ELR (cell line): ENCODE measurements at places on chromosomes 11 and 22.

DNA sequence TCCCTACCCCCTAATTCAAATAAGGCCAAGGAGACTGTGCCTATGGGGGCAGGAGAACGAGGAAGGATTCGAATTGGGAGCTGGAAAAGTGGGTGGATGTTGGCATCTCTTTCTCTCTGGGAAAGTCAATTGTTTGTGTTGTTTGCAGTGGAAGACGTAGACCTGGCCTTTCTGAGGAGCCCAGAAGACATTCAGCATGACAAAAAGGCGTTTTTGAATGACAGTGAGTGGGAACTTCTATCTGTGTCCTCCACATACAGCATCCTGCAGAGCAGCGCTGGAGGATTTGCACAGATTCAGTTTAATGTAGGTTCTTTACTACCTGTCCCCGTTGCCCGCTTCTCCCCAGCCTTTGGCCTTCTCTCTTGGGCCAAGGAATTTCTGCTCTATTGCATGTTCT, 28.2 kb downstream of the HTR3B start:
- no peak for DNase-seq

GRCh38 chr11:117371453-117371852, 43.8 kb downstream of the CEP164 start:
- DNase-seq: no peak

DNA sequence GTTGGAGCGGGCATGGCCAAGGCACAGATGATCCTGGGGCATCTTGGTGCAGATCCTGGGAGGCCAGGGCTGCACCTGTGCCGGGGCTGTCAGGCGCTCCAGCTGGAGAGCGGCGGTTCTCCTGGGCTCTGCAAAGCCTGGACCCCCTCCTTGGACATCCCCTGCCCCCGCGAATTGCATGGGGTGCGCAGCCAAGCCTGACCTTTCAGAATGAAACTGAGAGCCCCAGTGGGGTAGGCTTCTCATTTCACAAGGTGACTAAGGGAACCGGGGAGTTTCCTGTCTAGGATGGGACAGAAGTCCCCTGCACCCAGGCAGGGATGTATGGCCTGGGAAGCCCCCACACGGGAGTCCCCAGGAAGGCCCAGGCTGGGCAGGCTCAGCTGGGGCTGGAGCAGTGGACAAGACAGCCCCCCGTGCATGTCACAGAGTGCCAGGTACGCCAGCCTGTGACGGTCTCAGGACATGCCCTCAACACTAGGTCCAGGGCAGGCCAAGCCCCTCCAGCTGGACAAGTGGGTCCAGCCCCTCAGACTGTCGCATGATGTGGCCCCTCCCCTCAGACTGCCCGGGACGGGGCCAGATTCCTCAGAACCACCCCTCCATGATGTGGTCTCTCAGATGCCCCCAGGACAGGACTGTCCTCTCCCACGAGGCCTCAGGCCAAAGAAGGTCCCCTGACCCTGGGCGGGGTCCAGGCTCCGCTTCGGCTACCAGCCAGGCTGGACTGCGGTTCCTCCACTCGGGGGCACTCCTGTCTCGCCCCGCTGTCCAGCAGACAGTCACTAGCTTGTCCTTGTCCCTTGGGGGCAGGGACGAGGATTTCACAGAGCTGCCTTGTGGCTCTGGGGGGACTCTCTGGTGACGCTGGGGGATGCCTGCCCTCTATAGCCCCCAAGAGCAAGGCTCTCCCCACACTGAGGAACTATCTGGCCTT, 2.3 kb downstream of the LSP1 start:
- no peak for DNase-seq

- no peak for DNase-seq
Measured at GRCh38 chr11:32918427-32918826, 25.8 kb downstream of the QSER1 start.

GRCh38 chr11:133697603-133698180, 147.6 kb downstream of the SPATA19 start:
- no peak for DNase-seq

- DNase-seq: no peak
Measured at GRCh38 chr11:48034926-48035871, 54.8 kb downstream of the PTPRJ start.

- DNase-seq: no peak
Measured at GRCh38 chr11:42237701-42238235, 778.3 kb upstream of the LRRC4C start.

- no peak for DNase-seq
Measured at GRCh38 chr11:61147271-61147670, 14.0 kb downstream of the VPS37C start.

DNA sequence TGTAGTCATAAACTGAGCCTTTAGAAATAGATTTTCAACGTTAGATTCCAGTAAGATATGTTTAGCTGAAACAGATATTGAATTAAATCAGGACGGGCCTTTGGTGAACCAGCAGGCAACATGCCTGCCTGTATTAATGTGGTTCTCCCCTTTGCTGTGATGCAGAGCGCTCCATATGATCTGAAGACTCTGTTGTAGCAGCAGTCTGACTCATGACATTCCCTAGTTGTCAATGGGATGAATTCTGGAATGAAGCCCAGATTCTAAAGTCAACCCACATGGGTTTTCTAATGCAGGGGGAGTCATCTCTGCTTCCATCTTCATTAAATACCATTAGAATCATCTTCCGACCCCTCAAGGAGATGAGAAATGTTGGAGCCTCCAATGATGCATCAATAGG, 864.5 kb downstream of the NTM start:
- peak; percentile 89 for DNase-seq

- DNase-seq: no peak
Measured at GRCh38 chr22:19607192-19608002, 83.2 kb upstream of the CLDN5 start.
